ENCODE measurements at places on chromosomes 12 and 14. TPM values are rescaled to one million over a fixed set of nuclear protein-coding genes. Genes with fewer than 3 reads are reported as not detected.
A peak's percentile ranks its signal among the peaks of the same experiment; 100 is the strongest.

DNA sequence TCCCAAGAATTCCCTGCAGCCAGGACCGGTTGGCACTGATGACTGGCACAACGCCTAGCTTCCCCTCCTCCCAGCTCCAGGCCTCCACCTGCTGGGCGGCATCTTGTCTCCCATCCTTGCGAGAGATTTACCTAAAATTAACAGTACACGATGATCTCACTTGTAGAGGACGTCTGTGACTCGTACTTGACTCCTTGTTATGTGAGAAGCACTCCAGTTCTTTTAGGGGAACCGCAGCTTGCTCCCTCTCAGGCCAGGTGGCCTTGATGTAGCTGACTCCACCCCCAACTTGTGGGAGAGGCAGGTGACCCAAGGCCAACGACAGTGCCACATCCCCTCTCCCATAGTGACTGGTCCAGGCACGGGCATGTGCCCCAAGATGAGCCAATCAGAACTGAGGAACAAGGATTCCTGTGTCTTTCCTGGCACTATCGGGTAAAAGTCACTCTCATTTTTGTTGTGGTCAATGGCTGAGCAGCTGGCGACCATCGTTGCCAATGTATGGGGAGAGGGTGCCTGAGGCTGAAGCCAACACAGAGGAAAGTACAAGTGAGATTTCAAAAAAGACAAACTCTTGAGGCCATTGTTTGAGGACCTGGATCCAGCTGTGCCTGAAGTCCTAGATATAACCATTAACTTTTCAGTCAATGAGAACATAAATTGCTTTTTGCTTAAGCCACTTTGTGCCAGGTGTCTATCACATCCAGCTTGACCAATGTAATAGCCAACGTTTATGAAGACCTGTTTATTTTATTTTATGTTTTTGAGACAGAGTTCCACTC, 208.7 kb downstream of the RBM19 start:
- no peak for DNase-seq

DNA sequence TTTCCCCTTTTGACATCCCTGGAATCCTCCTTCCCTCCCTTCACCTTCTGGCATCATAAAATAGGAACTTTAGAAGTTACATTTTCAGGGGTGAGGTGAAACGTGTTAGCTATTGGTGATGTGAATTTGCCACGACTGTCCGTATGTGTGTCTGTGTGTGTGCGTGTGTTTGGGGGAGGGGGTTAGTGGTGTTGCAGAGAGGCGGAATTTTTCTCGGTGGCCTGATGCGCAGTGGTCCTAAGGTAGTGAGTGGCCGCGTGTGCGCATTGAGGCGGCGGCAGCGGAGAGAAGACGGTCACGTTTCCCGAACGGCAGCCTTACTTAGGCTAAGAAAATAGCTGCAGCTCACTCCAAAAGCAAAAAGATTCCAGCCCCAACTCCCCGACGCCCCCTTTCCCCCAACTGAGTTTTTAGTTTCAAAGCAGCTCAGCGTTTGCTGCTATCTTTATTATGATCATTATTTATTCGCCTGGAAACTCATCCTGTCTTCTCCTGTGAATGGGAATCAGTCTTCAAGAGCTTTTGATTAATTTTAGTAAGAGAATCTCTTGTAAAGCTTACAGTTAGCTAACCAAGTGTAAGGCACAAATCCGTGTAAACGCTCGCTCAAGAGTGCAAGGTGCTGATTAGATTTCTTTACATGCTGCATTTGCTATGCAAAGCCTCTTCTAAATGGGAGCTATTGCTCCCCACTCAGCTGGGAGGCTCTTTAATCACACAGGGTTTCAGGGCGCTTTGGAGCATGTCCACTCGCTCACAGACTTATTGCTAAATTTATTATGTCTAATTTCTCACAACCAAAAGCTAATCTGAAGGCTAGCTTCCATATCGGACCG, 4.7 kb downstream of the FLRT2 start:
- peak; percentile 49 for DNase-seq

- no peak for DNase-seq
Measured at GRCh38 chr14:57957441-57957840, 91.5 kb upstream of the SLC35F4 start.

DNA sequence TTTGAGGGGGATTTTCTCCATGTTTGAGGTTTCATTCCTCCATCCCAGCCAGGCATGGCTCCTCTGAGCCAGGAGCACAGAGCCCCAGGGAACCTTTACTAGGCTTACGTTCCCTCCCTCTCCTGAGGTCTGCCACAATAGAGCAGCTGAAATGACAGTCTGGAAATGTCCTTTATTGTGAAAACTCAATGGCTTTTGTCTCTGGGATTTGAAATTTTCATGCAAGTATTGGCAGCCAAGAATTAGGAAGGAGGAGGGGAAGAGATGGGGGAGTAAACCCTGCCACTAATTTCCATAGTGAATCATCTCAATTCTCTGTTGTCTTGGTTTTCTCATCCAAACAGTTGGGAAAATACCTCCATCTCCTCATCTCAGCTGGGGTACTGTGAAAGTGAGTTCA, 2.6 kb upstream of the PLEKHG3 start:
- DNase-seq = no peak

DNA sequence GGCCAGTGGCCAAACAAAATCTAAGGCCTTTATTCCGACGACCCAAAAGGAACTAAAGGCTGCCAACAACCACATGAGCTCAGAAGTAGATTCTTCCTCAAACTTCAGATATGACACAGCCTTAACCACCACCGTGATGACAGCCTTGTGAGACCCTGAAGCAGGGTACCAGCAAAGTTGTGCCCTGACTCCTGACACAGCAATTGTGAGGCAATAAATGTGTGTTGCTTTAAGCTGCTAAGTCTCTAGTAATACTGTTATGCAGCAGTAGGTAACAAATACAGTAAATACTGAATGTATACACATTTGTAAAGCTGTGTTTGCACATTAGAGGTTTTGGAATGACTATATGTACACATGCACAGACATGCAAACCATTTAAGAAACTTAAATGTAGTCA, 10.7 kb upstream of the SLC6A13 start:
- no peak for DNase-seq

- DNase-seq = no peak
Measured at GRCh38 chr12:92218394-92219077, 72.9 kb upstream of the BTG1 start.

DNA sequence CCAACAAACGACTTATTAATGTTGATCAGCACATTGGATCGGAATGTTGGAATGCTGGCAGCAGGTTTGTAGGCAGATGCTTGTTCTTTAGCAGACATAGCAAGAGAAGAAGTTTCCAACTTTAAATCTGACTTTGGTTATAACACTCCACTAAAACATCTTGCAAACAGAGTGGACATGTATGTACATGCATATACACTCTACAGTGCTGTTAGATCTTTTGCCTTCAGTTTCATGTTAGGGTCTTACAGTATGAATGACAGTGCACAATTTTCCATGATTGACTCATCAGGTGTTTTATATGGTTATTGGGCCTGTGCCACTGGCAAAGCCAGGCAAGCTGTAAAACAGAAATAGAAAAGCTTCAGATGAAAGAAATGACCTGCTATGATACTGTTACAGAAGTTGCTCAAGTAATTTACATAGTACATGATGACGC, 14.3 kb upstream of the DHRS7 start:
- DNase-seq = no peak

DNA sequence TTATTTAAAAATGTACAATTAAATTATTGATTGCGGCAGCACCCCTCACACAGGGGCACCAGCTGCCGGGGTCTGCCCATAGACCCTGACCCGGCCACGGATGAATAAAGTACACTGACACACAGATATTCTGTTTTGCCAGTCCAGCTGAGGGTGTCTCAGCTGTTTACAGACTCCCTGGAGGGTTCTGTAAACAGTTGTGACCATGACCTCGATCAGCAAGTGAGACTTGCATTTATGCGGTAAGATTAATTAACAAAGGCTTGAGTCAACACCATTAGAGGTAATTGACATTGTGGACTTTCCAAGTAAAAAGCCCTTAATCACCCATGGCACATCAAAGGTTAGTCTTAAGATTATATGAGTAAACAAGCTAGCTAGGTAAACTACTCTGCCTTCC, 94.3 kb downstream of the FUT8 start:
- no peak for DNase-seq

GRCh38 chr14:70597731-70598130, 2.7 kb downstream of the MED6 start:
- no peak for DNase-seq

- DNase-seq = no peak
Measured at GRCh38 chr12:106739318-106739717, 35.2 kb upstream of the RIC8B start.

DNA sequence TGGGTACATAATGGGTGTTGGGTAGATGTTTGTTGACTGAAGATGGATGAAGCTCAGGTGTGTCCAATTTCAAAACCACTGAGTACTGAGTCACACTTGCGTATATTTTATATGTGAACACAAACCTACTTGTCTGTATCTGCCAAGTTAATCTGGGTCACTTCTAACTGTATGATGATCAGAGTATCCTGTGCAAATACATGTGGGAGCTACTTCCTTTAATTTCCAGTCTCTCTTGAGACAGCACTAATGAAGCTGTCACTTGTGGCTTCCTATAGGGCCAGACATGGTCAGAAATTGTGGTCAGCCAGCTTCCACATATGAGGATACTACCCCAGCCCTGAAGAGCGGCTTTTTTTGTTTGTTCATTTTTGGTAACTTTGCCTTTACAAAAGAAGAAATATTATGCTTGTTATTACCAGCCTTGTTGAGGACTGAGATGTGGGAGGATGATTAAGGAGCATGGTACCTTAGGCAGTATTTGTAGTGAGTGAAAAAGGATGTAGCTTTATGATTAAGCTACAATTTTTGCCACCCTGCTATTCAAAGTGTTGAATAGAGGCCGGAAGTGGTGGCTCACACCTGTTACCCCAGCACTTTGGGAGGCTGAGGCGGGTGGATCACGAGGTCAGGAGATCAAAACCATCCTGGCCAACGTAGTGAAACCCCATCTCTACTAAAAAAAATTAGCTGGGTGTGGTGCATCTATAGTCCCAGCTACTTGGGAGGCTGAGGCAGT, 32.4 kb downstream of the PLXNC1 start:
- no peak for DNase-seq

Gene FAM90A1
- 0.76 TPM for polyA plus RNA-seq

Gene GDF3
- not detected for polyA plus RNA-seq

Gene SERPINA1
- polyA plus RNA-seq = 0.66 TPM

Gene SPRYD4
- polyA plus RNA-seq = 3.3 TPM

Gene ATF7IP
- 33.9 TPM for polyA plus RNA-seq

Gene PNP
- polyA plus RNA-seq = 17.2 TPM

Gene KCNH5
- 0.05 TPM for polyA plus RNA-seq

Gene GPX2
- polyA plus RNA-seq = not detected

Gene FAM216A
- polyA plus RNA-seq = 16.3 TPM
